BJ (cell line): ENCODE measurements at places on chromosomes 4 and X.

DNA sequence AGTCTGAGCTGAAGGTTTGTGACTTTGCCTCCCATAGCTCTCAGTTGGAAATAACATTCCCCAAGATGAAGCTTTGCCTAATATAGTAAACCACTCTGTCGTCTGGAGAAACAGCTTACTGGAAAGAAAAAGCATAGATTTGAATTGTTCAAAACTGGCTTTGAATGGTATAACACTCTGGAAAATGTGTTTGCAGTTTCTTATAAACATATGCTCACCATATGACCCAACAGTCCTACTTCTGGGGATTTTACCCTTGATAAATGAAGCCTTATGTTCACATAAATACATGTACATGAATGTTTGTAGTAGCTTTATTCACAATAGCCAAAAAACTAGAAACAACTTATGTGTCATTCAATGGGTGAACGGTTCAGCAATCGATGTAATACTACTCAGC, 10.2 kb downstream of the VEGFD start:
- DNase-seq = no peak

DNA sequence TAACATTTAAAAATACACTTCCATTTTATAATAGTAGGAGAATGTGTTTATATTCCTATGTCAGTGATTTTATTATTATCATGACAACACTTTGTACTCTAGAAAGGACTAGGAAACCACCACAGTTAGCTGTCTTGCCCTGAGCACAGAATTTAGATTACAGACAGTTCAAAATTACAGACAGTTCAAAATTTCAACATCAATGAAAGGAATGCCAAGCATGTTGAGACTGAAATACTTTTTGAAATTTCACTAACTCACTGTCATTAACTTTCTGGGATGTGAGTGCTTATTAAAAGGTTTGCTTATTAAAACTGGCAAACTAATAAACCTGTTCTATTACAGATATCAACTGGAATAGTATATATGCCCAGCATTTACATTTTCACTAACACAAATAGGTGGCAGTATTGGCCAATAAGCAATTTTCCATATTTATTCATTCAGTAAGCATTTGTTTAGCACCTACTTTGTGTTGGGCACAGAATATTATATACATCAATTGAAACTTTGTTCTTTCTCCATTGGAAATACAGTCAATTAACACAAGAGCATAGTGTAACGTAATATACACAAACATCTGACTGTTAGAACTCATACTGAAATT, 179.4 kb downstream of the FBXW7 start:
- no peak for DNase-seq

DNA sequence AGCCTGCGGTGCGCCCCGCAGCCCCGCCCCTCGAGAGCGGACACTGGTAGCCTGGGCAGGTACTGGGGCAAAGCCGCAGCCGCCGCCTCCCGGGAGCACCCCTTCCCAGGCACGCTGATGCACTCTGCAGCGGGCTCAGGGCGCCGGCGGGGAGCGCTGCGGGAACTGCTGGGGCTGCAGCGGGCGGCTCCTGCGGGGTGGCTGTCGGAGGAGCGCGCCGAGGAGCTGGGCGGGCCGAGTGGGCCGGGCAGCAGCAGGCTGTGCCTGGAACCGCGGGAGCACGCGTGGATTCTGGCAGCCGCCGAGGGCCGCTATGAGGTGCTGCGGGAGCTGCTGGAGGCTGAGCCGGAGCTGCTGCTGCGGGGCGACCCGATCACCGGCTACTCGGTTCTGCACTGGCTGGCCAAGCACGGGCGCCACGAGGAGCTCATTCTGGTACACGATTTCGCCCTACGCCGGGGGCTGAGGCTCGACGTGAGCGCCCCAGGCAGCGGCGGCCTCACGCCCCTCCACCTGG, 401 bp downstream of the SOWAHD start:
- no peak for DNase-seq

GRCh38 chrX:2703991-2704369, 12.9 kb downstream of the CD99 start:
- no peak for DNase-seq

GRCh38 chr4:156981262-156981769, 9.7 kb upstream of the PDGFC start:
- DNase-seq = no peak

- DNase-seq = no peak
Observed at GRCh38 chrX:14095702-14096101, 66.0 kb upstream of the GEMIN8 start.

- DNase-seq = no peak
Observed at GRCh38 chrX:119398974-119399771, at the start of gene SLC25A43. Gene SLC25A43 (plus strand): TSS chrX:119399336. CDS start chrX:119399404, 68 bp downstream.

- no peak for DNase-seq
Observed at GRCh38 chr4:38193236-38193863, 233.2 kb downstream of the PTTG2 start.

DNA sequence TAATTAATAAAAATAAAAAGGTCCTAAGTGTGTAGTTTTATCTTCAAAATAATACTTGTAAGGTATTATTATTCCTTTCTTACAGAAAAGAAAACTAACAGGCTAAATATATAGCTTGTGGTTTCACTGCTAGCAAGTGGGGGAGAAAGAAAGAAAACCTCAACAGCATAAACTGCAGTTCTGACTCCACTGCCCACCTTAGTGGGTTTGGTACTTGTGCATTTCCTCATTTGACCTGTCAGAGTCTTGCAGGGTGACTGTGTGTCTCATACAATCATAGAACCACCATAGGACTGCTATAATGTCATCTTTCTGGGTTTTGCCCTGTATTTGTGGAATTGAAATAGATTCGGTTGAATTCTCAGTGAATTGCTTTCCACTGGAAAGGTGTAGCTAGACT, 94.7 kb upstream of the PUDP start:
- no peak for DNase-seq

DNA sequence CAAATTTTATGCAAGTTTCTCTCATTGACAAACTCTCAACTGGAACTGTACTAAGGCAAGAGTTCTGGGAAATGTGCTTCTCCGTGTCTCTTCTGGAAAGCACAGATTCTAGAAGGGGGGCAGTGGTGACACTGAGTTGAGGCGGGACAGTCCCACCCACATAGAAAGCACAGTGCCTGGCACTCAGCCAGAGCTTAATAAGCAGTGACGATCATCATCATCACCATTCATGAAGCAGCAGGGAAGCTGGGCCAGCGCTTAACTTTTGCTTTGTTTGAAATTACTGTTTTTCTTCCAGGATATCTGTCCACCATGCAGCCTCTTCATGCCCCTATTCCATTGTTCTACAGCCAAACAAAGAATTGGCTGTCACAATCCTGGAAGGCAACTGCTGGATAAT, 60.3 kb downstream of the BEND2 start:
- no peak for DNase-seq

DNA sequence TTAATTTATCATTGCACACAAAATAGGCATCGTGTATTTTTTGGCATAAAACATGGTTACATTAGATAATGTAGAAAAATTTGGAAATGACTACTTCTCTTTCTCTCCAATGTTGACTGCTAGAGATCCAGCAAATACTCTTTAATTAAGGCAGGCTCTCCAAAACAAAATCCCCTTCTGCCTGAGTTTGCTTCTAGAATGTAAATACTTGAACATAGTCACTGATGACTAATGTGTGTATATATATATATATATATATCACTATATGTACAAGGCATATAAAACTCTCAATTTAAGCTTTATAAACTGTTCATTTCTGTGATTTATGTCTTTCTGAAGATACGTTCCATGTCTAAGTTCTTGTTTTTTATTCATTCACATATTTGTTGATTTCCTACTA, 67.2 kb upstream of the CAMK2D start:
- DNase-seq = no peak

- no peak for DNase-seq
Observed at GRCh38 chr4:38940476-38940875, 72.9 kb downstream of the FAM114A1 start.

GRCh38 chrX:41081821-41082220, 3.4 kb upstream of the USP9X start:
- DNase-seq = no peak

GRCh38 chrX:9464435-9465371, at the start of gene TBL1X:
Gene TBL1X (plus strand): TSS chrX:9465058. CDS start chrX:9653587, 188,529 bp downstream.
- no peak for DNase-seq

DNA sequence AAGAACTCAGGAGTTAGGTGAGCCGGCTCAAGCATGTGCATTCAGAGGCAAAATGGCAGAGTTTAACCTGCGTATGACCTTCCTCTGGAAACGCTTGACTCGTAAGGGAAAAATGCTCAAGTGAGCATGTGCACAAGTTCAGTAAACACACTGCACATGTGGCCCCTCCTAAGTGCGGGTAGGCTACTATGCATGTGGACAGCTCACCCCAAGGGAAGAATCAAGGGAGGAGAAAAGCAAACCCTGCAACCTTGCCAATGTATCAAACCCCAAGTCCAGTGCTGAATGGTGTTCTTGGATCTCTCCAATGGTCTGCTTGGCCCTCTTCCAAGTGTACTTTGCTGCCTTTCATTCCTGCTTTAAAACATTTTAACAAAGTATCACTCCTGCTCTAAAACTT, 407.1 kb downstream of the ADAM29 start:
- no peak for DNase-seq

- DNase-seq = no peak
Observed at GRCh38 chr4:102272318-102272717, 73.0 kb downstream of the SLC39A8 start.

DNA sequence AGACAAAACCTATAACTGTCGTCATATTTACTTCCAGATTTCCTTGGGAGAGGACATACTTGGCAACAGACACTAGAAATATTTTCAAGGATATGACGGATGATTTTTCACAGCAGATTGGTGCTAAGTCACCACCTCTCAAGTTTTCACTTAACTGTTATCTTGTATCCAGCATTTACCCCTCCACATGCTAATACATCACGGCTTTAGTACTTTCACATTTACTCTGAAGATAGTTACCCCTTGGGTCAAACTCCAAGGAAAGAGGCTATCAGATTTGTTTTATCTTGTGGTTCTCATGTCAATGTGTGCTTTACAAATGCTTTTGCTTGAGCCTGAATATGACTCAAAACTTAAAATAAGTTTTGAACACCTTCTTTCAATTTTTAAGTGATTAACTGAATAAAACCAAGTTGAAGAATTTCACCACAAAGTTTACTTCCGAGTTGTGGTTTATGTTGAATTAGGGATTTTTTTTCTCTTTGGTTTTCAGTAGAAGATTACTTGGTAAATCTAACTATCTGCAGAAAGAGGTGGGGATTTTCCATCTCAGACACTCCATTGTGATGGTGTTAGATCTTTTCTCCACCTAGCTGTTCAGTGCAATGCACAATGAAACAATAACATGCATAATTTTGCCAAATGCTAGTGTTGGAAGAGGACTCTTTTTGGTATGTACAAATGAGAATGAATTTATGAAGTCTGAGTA, 75.4 kb upstream of the FAT1 start:
- no peak for DNase-seq

- DNase-seq = no peak
Observed at GRCh38 chr4:108160741-108161352, 7.9 kb downstream of the LEF1 start.

- no peak for DNase-seq
Observed at GRCh38 chr4:105631818-105632400, 76.6 kb downstream of the INTS12 start.

GRCh38 chrX:40694802-40695201, 40.5 kb downstream of the MED14 start:
- DNase-seq = no peak

GRCh38 chr4:139921429-139922184, 232.4 kb downstream of the MAML3 start:
- no peak for DNase-seq

- DNase-seq = no peak
Observed at GRCh38 chrX:46184749-46185148, 360.5 kb downstream of the ZNF674 start.

DNA sequence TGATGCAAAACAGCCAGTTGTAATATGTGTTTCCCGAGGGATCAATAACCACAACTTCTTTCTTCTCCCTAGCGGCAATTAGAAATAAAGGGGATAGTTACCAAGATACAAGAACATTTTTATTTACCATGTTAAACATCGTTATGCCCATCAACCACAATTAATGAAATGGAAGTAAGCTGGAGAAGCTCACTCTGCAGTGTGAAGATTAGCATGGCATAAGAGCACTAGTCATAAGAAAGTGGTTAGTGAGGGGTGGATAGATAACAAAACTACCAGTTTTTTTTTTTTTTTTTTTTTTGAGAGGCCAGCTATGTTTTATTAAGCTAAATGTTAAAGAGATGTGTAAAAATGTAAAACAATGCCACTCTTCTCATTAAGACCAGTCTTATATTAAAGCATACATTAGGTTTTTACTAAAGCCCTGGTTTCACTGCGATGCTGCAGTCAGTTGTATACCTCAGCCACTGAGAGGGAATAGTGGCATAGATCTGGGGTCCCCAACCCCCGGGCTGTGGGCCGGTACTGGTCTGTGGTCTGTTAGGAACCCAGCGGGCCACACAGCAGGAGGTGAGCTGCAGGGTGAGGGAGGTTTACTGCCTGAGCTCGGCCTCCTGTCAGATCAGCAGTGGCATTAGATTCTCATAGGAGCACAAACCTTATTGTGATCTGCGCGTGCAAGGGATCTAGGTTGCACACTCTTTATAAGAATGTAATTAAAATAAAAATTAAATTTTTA, 27.9 kb upstream of the NFXL1 start:
- no peak for DNase-seq

DNA sequence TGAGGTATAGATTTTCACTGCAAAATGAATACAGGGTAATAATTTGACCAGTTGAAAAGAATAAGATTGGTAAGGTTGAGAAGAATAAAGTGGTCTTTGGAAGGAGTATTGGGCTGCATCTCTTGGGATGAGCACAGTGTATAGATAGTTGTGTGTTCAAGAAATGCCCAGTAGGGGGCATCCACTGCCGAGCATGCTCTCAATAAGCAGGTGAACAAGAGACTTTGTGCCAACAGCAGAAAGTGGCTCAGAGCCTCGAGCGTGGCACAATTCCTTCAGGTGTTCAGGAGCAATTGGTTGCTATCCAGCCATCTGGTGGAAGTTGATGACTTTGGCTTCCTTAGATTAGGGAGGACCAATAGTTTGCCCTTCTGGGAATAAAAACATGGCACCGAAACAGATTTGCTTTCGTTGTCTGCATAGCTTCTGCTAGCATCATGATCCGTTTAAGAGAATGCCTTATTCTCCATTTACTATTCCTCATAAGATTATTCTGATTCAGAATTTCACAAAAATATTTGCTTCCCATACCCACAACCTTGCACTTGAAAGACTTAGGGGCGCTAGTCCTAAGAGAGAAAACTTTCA, 258.1 kb upstream of the NEIL3 start:
- DNase-seq = no peak

DNA sequence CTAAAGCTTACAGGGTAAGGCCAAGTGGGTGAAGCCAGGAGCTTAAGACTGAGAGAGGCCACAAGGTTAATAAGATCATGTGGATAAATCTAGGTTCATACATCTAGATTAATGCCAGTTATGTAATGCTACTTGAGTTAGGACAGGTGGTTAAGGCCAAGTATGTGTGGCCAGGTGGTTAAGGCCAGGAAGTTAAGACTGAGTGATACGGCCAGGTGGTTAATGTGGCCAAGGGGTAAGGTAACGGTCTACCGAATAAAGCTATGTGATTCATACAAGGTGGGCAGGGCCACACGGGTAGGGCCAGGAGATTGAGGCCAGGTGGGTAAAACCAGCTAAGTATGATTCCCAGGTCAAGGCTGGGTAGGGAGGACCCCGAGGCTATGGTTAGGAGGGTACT, 223.0 kb downstream of the TACR3 start:
- DNase-seq = no peak
